ENCODE measurements at places on chromosomes 7 and 10. TPM values are rescaled to one million over a fixed set of nuclear protein-coding genes. Genes with fewer than 3 reads are reported as not detected.

Gene BPGM
- 7.5 TPM for total RNA-seq

GRCh38 chr7:30971840-30972563 lies 8.2 kb downstream of the GHRHR start:
- H3K4me3 ChIP-seq, result no peak overlapping the region
- H3K36me3 ChIP-seq, result no peaks in the 10 kb centered on the region
- no peaks in the 10 kb centered on the region for H3K27me3 ChIP-seq
- no peak for DNase-seq

- H3K27me3 ChIP-seq, result peaks cover 17% of the 10 kb centered on the region
- DNase-seq, result no peak
- H3K36me3 ChIP-seq, result no peaks in the 10 kb centered on the region
- H3K4me1 ChIP-seq, result peaks cover 7% of the 10 kb centered on the region
- H3K27ac ChIP-seq, result no peak overlapping the region
Measured at GRCh38 chr10:3008518-3009195, 58.7 kb upstream of the PFKP start.

DNA sequence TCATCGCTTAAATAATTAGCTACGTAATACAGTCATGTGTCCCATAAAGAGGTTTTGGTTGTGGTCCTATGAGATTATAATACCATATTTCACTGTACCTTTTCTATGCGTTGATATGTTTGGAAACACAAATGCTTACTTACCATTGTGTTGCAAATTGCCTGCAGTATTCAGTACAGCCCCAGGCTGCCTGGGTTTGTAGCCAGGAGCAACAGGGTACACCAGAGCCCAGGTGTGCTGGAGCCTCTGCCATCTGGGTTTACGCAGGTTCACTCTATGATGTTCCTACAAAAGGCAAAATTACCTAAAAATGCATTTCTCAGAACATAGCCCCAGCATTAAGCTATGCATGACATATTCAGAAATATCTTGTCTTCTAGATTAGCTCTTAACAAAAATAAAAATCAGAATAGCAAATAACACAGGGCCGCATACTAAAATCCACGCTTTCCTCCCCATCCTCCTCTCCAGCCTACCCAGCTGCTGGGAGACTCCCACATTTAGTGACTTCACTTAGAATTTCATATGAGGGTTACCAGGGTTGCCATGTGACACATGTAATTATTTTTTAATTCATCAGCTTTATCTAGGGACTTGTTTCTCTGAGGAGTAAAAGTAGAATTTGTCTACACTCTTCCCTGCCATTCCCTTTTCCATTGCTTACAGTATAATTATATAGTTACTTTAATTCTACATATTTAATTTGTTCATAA lies 559.0 kb upstream of the ADARB2 start:
- no peak overlapping the region for H3K4me3 ChIP-seq
- DNase-seq, result no peak
- no peaks in the 10 kb centered on the region for H3K27me3 ChIP-seq
- no peak overlapping the region for H3K27ac ChIP-seq
- no peaks in the 10 kb centered on the region for H3K4me1 ChIP-seq

- H3K4me1 ChIP-seq, result no peaks in the 10 kb centered on the region
- no peak overlapping the region for H3K4me3 ChIP-seq
- no peak overlapping the region for H3K27ac ChIP-seq
Measured at GRCh38 chr10:62843600-62843999, 27.4 kb upstream of the EGR2 start.

Gene CYP2C19
- not detected for total RNA-seq

Gene MYL10
- total RNA-seq, result not detected

GRCh38 chr10:82394122-82394521 lies 519.1 kb downstream of the NRG3 start:
- no peaks in the 10 kb centered on the region for H3K4me1 ChIP-seq
- H3K36me3 ChIP-seq, result no peaks in the 10 kb centered on the region
- H3K27ac ChIP-seq, result no peak overlapping the region
- no peak overlapping the region for H3K4me3 ChIP-seq
- no peaks in the 10 kb centered on the region for H3K27me3 ChIP-seq

- H3K4me3 ChIP-seq, result no peak overlapping the region
- no peak overlapping the region for H3K27ac ChIP-seq
- peaks cover 7% of the 10 kb centered on the region for H3K27me3 ChIP-seq
- no peaks in the 10 kb centered on the region for H3K36me3 ChIP-seq
Measured at GRCh38 chr10:86345296-86345858, 21.2 kb downstream of the GRID1 start.

Gene HOGA1
- 18.8 TPM for total RNA-seq

Gene LHFPL3
- not detected for total RNA-seq

Gene CDCA7L
- 2.7 TPM for total RNA-seq

DNA sequence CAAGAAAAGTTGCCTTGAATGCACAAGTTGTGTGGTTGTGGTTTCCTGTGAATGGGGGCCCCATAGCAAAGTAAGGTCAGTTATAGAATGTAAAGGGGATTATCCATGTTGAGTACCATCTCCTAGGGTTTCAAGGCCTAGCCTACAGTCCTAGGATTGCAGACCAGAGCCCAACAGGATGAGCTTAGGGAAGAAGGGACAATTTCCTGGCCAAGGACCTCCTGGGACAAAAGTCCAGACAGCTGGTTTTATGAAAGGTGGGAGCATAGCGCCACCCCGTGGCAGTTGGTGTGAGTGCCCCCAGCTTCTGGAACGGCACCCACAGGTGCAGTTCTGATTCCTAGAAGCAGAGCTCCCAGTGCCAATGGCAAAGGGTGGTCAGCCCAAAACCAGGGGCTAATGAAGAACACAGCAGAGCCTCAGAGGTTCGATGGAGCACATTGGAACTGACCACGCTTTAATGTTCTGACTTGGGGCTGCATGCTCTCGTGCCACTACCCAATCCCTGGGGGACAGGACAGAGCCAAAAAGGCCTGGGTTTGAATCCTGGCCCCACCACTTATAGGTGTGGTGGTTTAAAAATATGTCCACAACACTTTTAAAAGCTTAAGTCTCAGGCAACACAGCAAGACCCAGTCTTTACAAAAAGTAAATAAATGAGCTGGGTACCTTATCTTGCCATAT lies 25.8 kb upstream of the TMEM120A start:
- no peak overlapping the region for H3K27ac ChIP-seq
- peaks cover 8% of the 10 kb centered on the region for H3K4me1 ChIP-seq
- no peaks in the 10 kb centered on the region for H3K36me3 ChIP-seq
- no peak overlapping the region for H3K4me3 ChIP-seq
- peak; percentile 69 for DNase-seq

- no peak overlapping the region for H3K4me3 ChIP-seq
- peaks cover 17% of the 10 kb centered on the region for H3K4me1 ChIP-seq
- H3K36me3 ChIP-seq, result no peaks in the 10 kb centered on the region
- no peak for DNase-seq
- no peak overlapping the region for H3K27ac ChIP-seq
Measured at GRCh38 chr10:129869596-129870473, 94.2 kb downstream of the EBF3 start.

Gene ETV1
- 0.48 TPM for total RNA-seq

DNA sequence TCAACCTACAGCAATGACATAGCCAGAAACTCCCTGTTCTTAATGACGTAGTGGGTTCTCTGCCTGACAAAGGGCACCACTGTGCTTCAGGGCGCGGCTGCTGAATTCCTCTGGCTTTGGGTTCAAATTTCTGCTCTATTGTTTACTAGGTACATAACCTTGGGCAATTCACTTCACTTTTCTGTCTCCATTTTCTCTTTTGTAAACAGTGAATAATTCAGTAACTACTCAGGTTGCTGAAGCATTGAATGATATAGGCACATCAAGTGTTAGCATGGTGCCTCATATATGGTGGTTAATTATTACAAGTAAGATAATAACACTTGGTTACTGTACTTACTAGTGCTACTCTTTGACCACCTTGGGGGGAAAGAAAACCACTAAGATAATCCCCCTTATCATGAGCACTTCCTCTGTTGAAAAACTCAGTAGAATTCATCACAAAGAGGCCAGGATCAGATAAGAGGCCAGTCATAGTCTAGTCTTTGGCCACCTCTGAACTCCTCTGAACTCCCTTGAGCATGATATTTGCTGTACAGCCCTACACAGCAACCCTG lies 92.0 kb upstream of the AHR start:
- no peaks in the 10 kb centered on the region for H3K27me3 ChIP-seq
- peak overlapping the region; percentile 76 for H3K27ac ChIP-seq
- H3K4me1 ChIP-seq, result peaks cover 40% of the 10 kb centered on the region
- DNase-seq, result peak; percentile 98
- H3K36me3 ChIP-seq, result no peaks in the 10 kb centered on the region
- no peak overlapping the region for H3K4me3 ChIP-seq

GRCh38 chr7:132533916-132534315 lies 42.4 kb downstream of the PLXNA4 start:
- H3K4me3 ChIP-seq, result no peak overlapping the region
- H3K27me3 ChIP-seq, result 0 out of 2 replicates have a peak, but pooled peaks cover 1% of the 10 kb centered on the region
- no peaks in the 10 kb centered on the region for H3K4me1 ChIP-seq
- H3K27ac ChIP-seq, result no peak overlapping the region
- H3K36me3 ChIP-seq, result no peaks in the 10 kb centered on the region

- H3K36me3 ChIP-seq, result no peaks in the 10 kb centered on the region
- H3K4me1 ChIP-seq, result no peaks in the 10 kb centered on the region
- H3K27ac ChIP-seq, result no peak overlapping the region
Measured at GRCh38 chr10:30013757-30014156, 45.6 kb downstream of the JCAD start.

Gene VAX1
- not detected for total RNA-seq

- H3K4me3 ChIP-seq, result no peak overlapping the region
- no peaks in the 10 kb centered on the region for H3K36me3 ChIP-seq
- H3K27ac ChIP-seq, result no peak overlapping the region
- DNase-seq, result no peak
Measured at GRCh38 chr10:20767028-20767427, 130.1 kb downstream of the NEBL start.

GRCh38 chr7:113331155-113331898 lies 213.0 kb upstream of the SMIM30 start:
- H3K4me1 ChIP-seq, result no peaks in the 10 kb centered on the region
- peak; percentile 3 for DNase-seq
- no peak overlapping the region for H3K4me3 ChIP-seq
- no peaks in the 10 kb centered on the region for H3K36me3 ChIP-seq
- H3K27me3 ChIP-seq, result no peaks in the 10 kb centered on the region

Gene CHAT
- total RNA-seq, result not detected

- DNase-seq, result no peak
- H3K4me3 ChIP-seq, result no peak overlapping the region
Measured at GRCh38 chr10:51629934-51630639, 69.3 kb downstream of the CSTF2T start.

GRCh38 chr7:146290746-146291145 lies 174.1 kb downstream of the CNTNAP2 start:
- H3K27ac ChIP-seq, result no peak overlapping the region
- H3K4me3 ChIP-seq, result no peak overlapping the region
- H3K4me1 ChIP-seq, result no peaks in the 10 kb centered on the region
- H3K27me3 ChIP-seq, result no peaks in the 10 kb centered on the region

Gene KDM7A
- total RNA-seq, result 10.8 TPM

Gene COL13A1
- not detected for total RNA-seq

Gene LIPM
- not detected for total RNA-seq

GRCh38 chr10:68348265-68348741 lies 15.6 kb upstream of the PBLD start:
- DNase-seq, result peak; percentile 48
- peaks cover 22% of the 10 kb centered on the region for H3K36me3 ChIP-seq
- H3K27me3 ChIP-seq, result no peaks in the 10 kb centered on the region
- no peak overlapping the region for H3K27ac ChIP-seq
- H3K4me1 ChIP-seq, result no peaks in the 10 kb centered on the region

Gene RELN
- total RNA-seq, result 215 TPM

Gene PRPS1L1
- total RNA-seq, result not detected

DNA sequence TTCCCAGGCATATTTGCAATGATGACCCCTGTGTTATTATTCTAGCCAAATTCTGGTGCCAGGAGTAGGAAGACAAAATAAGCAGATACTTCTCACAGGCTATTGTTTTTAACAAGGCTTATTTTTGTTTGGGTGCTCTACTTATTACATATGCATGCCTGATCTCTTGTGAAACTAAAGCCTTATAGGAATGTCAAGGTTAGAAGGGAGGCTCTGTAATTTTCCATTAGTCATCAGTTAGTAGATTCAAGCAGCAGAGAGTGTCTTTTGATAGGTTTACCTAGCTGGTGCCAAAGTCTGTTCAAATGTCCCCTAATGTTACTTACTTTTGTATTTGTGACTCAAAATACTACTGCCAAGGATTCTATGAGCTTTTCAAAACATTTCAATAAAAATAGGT lies 11.7 kb upstream of the TMEM106B start:
- H3K27me3 ChIP-seq, result no peaks in the 10 kb centered on the region
- H3K27ac ChIP-seq, result peak overlapping the region; percentile 45
- no peaks in the 10 kb centered on the region for H3K36me3 ChIP-seq
- peak; percentile 88 for DNase-seq
- no peak overlapping the region for H3K4me3 ChIP-seq

DNA sequence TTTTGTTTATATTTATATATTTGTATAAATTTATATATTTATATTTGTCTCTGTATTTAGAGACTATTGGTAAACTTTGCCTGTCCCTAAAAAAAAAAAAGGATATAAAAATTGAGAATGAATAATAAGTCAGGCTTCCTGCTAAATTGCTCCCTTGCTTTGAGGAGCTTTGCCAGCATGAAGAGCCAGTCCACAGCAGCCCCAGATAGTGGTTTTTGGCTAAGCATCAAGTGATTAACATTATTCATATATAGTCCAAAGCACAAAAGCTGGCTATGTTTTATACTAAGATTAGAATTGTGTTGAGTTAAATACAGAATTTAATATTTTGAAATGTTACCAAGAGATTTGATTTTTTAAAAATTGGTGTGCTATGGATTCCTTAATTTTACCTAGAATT lies 264.9 kb upstream of the FERD3L start:
- DNase-seq, result no peak
- no peak overlapping the region for H3K27ac ChIP-seq
- no peak overlapping the region for H3K4me3 ChIP-seq
- H3K36me3 ChIP-seq, result no peaks in the 10 kb centered on the region
- no peaks in the 10 kb centered on the region for H3K27me3 ChIP-seq
- H3K4me1 ChIP-seq, result no peaks in the 10 kb centered on the region

Gene SYT15
- 0.38 TPM for total RNA-seq

GRCh38 chr10:116126239-116126638 lies 146.8 kb downstream of the GFRA1 start:
- no peaks in the 10 kb centered on the region for H3K4me1 ChIP-seq
- no peaks in the 10 kb centered on the region for H3K36me3 ChIP-seq
- H3K4me3 ChIP-seq, result no peak overlapping the region
- no peak overlapping the region for H3K27ac ChIP-seq
- no peak for DNase-seq
- no peaks in the 10 kb centered on the region for H3K27me3 ChIP-seq

GRCh38 chr10:85847085-85847484 lies 519.5 kb downstream of the GRID1 start:
- no peak overlapping the region for H3K4me3 ChIP-seq
- no peak overlapping the region for H3K27ac ChIP-seq
- no peaks in the 10 kb centered on the region for H3K27me3 ChIP-seq
- H3K36me3 ChIP-seq, result no peaks in the 10 kb centered on the region

Gene HTR5A
- not detected for total RNA-seq

DNA sequence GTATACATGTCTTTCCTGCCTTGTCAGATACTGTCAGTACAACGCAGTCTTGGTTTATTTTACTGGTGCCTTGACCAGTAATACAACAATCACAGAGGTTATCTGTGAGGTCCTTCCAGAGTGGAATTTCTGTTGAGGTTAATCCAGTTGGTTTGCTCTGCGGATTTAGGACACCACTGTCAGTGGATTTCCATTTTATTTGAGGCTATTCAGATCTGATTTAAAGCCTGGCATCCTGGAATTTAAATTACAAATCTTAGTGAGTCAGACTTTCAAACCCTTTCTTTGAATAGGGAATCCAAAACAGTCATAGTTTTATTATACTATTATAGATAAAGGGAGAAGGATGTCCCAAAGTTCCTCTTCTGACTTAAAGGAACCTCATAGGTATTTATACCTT lies 40.5 kb downstream of the ANLN start:
- H3K4me3 ChIP-seq, result no peak overlapping the region
- no peak overlapping the region for H3K27ac ChIP-seq
- no peaks in the 10 kb centered on the region for H3K4me1 ChIP-seq
- H3K27me3 ChIP-seq, result no peaks in the 10 kb centered on the region
- H3K36me3 ChIP-seq, result peaks cover 65% of the 10 kb centered on the region
- no peak for DNase-seq
